ENCODE measurements at places on chromosomes 5 and 9.

DNA sequence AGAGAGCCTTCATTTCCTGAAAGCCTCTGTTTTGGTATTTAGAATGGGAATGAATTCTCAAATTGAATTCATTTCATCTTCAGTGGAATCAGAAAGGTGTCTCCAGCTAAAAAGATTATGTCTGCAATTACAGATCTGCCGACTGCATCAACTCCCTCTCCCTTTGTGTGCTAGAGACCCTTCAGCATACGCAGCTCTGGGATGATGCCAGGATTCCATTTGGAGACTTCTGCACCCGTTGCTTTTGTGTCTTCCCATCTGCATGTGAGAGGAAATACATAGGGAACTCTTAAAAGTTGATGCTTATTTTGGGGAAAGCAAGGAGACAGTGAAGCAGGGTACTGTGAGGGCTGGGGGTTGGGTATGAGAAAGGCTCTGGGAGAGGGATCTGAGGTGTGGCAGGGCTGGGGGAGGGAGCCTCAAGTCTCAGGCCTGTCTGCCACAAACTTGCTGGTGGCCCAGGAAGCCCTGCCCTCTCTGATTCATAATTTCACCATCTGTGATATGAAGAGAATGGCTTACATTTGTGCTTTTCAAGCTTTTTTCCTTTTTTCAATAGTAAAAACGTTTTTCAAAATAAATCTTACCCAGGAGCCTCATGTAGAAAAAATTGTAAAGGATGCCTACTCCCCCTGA lies 89.7 kb upstream of the SAP30L start:
- DNase-seq = no peak

GRCh38 chr5:118224546-118224945 lies 763.8 kb downstream of the DTWD2 start:
- no peak for DNase-seq

GRCh38 chr5:160970605-160971191 lies 118.7 kb upstream of the ATP10B start:
- DNase-seq = no peak

DNA sequence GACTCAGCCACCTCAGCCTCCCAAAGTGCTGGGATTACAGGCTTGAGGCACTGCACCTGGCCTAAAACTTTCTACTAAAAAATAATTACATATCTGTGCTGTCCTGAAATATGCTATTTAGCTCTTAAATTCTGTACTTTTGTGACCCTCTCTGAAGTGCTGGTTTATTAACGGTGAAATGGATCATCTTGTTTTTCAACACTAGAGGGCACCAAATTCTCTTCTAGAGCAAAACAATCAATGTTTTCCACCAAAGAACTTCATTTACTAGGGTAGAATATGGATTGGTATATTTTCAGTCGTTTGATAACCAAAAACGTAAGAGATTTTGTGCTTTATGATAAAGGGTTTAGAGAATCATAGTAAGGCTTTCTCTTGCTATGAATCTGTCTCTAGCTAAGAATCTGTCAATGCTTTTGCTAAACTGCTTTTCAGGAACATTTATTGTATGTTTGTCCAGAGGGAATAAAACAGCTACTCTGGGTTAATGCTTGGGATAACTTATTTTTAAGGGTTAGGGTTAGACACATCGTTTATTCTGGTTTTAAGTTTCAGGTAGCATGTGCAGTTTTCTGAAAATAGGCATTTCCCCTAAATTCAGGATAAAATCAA lies 63.6 kb downstream of the RNF180 start:
- DNase-seq = no peak

DNA sequence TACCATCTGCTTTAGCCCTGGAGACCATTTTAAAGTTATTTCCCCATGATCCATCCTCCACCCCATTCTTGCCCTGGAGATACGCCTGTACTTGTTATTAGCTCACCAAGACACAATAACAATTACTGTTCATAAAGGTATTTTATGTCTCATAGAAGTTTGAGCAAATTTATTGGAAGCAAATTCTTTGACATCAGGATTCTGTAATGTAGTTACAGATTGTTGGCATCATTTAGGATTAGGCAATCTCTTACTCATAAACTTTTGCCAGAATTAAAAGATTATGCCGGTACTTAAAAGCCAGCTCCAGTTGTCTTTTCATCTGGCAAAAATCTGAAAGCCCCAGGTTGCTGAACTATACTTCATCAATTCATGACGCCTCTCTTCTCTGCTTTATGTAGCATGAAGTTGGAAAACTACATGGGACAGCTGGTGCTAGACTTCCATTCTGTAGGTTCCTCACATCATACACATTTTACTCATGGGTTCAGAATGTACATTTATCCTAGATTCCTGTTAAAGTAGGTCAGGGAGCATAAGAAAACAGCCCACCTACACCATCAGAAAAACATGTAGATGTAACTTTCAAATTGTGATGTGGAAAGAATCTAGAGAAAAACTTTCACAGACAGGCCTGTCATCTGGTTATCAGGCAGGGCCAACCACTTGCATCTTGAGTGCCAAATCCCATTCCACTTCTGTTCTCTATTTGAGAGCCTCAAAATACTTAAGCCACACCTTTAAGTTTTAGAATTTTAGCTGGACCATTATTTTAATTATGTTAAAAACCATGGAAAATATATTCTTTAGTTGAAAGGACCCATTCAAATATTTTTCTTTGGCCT lies 14.0 kb downstream of the ATP10B start:
- DNase-seq = no peak
